ENCODE measurements at places on chromosomes 7 and 10.

DNA sequence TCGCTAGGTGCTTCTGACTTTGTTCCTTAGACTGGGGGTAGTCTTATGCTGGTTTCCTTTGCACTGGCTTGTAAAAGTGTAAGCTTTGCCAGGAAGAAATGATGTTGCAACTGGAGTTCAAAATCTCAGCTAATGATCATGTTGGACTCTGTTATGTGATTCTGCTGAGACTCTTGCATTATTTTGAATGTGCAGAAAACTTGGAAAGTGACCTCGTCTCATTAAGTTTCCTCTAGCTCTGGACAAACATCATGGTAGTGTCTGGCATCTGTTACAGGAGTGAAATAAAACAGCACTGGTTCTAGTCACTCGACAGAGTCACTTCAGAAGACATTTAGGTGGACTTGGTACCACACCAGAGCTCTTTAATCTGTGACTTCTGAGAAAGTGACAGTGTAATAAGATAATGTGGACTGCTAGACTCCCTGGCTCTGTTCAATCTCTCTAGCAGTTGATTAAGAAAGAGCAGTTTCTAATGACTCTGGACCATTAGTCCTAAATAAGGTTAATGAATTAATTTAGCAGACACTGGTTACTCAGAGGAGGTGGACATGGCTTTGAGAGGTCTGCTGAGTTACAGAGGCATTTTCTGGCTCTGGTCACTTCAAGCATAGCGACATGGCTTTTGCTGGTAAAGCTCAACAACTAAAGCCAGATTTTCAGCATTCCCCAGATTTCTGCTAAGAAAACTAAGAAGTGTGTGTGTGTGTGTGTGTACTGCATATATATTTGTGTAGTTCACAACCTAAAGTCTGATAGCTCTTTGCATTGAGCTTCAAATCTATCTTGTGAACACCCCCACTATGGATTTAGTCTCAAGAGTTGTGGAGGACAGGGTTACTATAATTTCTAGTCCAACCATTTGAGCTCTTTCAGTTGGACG is 2.0 kb downstream of the NRP1 start:
- DNase-seq = no peak

- DNase-seq = no peak
Observed at GRCh38 chr7:55307123-55307916, 57.8 kb upstream of the LANCL2 start.

DNA sequence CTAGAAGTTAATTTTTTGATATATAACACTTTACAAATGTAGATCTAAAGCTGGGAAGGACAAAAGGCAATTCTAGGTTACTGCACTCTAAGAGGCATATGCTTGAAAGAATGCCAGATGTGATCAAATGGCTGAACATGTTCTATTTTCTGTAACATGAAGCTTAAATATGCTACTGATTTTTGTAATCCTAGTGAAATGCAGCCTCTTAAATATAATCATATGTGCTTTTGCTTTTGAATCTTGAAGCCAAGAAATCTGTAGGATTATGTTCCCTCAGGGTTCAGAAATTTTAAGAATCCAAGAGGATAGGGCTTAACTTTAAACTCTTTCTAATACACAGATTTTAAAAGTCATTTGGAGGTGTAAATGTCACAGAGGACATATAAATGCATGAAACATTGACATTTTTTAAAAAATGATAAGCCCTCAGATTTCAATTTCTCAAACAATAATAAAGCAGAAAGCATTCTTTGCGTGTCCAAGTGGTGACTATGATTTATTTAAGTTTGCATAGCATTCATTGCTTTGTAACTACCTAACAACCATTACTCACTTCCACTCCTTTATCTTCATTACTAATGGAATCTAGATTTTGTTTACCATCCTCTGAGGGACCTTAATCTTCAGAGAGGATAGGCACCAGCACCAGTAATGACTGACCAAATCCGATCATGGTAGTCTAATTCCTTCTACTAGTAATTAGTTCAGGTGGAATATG is 170.4 kb downstream of the MAGI2 start:
- no peak for DNase-seq

- DNase-seq = no peak
Observed at GRCh38 chr10:114034923-114035645, 8.6 kb upstream of the ADRB1 start.

GRCh38 chr7:23347682-23348180 is 48.6 kb downstream of the MALSU1 start:
- no peak for DNase-seq

- no peak for DNase-seq
Observed at GRCh38 chr10:63819753-63820329, 298.6 kb downstream of the REEP3 start.

DNA sequence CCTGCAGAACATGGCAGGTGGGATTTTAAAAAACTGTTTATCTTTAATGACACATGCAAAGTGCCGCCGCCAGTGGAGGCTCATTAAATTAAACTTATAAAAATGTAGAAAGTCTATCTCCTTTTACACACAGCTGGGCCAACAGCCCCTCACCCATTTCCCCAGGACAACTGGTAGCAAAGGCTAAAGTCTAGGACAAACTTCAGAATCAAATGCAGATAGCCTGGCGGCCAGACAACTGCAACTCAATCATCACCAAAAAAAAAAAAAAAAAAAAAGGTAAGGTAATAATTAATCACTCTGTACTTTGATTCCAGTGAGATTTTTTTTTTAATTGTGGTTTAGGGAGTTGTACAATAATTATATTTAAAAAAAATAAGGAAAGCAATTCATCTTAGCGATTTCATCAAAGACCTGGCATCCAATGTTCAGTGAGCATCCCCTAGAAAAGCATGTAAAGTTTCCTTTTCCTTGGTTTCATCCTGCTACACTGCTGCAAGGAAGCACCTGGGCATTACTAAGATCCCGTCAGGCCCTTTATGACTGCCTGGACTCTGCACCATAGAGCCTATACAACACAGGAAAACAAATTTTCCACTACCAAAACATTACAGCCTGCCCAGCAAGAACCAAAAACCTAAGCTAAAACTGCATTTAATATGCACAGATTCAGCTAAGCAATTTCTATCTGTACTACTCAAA is 98.5 kb downstream of the GRB10 start:
- no peak for DNase-seq

- DNase-seq = no peak
Observed at GRCh38 chr10:6146013-6146785, 56.5 kb upstream of the PFKFB3 start.

GRCh38 chr10:6525599-6526165 is 54.4 kb downstream of the PRKCQ start:
- DNase-seq = no peak

DNA sequence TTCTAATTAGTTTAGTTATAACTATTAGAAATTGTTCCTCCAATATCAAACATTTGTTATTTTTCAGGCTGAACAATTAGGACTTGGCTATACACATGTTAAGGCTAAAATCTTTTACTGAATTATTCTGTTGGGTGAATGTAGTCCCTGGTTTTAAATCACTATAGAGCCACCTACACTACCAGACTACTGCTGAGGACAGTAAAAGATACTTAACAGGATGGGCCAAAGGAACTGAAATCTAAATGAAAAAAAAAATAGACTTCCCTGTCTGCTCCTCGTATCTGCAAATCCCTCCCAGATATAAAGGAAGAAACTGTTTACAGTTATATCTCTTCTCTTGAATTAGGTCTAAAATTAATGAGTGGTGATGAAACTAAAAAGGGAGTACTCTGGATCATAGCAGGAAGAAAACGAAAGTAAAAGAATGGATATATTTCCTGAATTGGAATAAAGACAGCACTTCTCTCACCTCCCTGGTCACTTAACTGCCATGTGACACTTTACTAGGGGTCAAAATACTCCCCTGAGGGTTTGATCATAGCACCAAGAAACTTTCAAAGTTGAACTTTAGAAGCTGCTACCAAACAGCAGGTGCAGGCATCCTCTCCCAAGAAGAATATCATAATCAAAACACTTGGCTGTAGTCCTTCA is 12.7 kb downstream of the FBXW4 start:
- no peak for DNase-seq

DNA sequence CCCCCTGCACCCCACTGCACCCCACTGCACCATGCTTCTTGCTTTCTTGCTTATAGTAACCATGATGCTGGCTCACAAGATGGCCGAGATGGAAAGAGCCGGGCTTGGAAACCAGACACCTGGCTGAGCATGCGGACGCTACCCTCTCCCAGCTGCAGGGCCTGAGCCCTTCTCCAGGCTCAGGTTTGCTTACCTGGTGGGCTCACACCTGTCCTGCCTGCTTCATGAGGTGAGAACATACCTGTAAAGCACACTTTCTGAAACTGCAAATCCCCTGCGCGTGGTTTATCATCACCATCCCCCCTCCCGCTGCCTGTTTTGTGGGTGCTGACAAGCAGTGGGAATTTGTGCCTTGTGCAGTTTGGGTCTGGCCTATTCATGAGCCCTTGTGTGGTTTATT is 302.7 kb downstream of the GLRX3 start:
- DNase-seq = no peak

DNA sequence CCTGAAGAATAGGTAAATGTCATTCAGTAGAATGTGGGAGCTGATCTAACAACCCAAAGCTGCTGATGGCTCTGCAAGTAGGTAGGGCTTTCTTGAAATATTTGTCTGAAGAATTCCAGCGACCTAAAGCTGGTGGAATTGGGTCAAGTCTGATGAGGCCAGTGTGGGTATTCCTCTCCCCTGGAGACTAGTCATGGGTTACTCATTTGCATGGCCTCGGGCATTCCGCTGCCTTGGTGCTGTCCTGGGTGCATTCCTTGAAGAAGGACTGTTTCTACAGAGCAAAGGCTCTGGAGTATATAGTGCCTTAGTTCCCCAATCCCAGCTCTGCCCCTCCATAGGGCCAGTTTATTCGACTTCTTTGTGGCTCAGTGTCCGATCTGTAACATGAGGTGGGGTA is 19.2 kb downstream of the PDK4 start:
- no peak for DNase-seq

DNA sequence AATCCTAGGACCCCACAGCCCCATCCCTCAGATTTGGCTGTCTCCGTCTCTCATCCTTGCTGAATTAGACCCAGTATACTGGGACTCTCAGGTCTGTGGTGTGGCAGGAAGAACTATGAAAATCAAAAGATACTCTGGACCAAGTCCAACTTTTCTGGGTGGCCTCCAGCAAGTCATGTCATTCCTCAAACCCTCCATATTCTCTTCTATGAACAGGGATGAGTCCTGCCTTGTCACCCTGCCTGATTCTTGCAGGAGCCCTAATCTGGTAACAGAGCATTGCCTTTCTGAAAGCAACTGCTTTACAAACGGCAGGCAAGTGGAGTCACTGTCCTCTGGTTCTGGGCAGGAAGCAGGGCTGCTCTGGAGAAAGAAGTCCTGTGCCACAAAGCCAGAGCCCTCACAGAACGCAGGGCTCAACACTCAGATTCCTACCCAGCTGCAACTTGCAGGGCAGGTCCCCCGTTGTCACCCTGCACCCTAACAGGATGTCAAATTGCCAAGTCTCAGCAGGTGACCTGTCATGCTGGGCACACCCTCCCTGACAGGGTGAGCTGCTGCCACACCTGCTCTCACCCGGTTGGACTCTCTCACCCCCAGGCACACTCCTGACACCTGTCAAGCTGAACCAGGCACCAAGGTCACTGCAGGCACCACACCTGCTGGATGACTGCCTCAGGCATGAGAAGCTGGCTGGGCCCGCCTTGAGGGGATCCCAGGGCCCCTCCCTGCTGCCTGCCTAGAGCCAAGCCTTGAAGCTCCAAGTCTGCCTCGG is 227.7 kb downstream of the KCNMA1 start:
- DNase-seq = no peak

- DNase-seq = no peak
Observed at GRCh38 chr10:125127110-125127509, 33.3 kb downstream of the CTBP2 start.

DNA sequence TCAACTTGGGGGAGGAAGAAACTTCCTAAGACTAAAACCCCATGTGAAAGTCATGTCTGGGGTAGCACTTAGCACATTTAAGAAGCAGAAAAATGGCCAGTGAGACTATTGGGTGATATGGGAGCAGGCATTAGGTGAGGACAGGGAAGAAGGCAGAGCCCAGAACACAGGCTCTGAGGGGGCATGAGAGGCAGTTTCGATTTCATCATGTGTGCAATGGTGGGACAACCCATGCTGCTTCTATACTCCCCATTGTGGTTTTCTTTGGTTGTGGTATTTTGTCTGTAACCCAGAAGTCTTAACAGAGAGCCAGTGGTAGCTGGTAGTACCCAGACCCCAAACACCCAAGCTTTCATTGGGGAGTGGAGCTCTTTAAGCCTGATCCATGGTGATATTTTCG is 752.0 kb downstream of the GRID1 start:
- DNase-seq = no peak

DNA sequence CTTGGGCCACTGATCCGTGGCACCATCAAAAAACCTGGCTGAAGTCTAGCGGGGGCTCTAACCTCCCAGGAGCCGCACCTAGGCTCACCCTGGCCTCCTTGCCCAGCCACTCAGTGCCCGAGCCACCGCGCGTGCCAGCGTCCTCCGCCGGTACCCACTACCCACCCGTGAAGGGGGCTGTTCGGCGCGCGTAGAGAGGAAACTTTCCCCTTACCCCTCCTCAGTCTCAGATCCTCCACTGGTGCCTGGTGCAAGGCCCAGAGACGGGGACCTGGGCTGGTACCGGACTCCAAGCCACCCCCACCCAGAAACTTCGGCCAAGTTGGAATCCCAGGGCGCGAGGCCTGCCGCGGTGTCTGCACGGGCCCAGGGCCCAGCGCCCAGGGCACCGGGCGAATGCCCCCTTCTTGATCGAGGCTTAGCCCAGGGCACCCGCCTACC is 3.5 kb upstream of the EBF3 start:
- DNase-seq = no peak

GRCh38 chr10:76278811-76279460 is 847.5 kb downstream of the LRMDA start:
- no peak for DNase-seq

DNA sequence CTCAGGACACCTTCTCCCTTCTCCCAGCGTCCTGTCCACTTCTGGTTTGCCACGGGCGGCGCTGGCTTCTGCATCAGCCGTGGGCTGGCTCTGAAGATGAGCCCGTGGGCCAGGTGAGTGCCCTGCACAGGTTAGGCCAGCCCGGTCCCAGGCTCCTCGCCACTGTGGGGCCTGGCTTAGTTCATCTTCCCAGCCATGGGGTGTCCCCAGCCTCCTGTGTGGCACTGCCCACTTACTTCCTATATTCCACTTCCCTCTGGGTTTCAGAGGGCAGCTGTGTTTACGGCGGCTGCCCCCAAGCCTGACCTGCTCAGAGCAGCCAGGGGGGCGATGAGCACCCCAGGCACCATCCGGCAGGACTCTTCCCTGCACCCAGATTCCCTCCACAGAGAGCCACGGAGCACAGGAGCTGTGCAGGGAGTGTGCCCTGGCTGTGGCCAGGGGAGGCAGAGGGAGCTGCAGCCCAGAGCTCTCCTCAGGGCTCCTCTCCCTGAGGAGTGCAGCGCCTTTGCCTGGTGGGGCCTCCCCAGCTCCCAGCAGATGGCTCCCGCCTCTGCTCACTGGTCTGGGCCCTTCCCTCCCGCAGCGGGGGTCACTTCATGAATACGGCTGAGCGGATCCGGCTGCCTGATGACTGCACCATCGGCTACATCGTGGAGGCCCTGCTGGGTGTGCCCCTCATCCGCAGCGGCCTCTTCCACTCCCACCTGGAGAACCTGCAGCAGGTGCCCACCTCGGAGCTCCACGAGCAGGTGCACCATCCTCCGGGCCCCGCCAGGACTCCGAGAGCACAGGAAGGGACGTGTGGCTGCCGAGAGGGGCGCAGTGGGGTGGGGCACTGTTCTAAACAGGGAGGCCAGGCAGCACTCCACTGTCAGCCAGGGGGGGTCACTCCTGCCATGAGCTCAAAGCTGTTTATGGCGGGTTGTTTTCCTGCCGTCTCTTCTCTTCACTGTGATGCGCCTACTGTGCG is 6.4 kb downstream of the LFNG start:
- DNase-seq = no peak
